ENCODE measurements at places on chromosomes 4 and X.

GRCh38 chr4:175062183-175062592 is 144.0 kb downstream of the ADAM29 start:
- DNase-seq: no peak

- no peak for DNase-seq
Measured at GRCh38 chrX:151384807-151385206, 12.2 kb upstream of the VMA21 start.

DNA sequence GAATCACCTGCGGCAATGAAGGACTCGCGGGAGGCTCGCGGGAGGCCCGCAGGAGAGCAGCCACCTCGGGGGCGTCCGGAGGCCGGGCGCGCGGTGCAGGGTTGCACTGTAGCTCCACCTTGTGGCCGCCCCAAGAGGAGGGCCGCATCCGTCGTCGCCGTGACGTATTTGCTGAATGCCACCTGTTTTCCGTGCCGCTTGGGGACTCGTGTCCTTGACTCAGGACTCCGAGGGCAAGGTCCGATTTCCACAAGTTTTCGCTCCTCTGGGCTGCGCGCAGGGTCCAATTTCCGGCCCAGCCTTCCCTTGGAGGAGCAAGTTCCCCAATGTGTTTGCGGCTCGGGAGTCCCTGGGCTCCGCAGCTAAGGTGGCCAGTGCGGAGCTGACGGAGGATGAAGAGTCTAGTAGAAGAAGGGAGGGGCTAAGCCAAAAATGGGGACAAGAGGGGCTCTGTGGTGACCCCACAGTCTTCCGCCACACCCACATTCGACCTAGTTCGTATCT is 10.7 kb upstream of the DLG3 start:
- peak; percentile 15 for DNase-seq

DNA sequence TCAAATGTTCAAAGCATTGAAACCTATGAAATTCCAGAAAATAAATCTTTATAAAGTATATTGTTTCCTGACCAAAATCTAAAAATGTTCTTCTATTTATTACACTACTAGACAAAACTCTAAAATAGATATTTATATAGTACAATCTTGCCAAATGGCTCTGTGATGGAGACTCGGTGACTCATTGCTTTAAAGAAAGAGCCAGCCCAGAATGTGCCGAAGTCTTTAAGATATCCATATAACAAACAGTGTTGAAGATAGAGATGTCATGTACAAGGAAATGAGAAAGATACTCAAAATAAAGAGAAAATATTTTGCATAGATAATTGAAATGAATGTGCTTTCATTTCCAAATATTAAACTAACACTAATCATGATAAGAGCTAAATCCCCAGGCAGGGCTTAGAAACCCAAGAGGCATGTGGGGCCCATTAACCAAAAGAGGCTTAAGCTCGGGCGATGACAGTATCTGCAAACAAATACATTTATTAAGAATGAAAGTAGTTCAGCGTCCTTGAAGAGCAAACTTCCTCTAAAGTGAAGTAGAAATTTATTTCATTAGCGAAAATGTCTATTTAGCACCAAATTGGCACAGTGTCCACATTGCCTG is 102.1 kb upstream of the FAM9B start:
- DNase-seq: no peak

GRCh38 chr4:182369211-182369610 is 126.0 kb downstream of the TENM3 start:
- DNase-seq: no peak

- no peak for DNase-seq
Measured at GRCh38 chr4:150990993-150991392, 24.1 kb downstream of the LRBA start.

DNA sequence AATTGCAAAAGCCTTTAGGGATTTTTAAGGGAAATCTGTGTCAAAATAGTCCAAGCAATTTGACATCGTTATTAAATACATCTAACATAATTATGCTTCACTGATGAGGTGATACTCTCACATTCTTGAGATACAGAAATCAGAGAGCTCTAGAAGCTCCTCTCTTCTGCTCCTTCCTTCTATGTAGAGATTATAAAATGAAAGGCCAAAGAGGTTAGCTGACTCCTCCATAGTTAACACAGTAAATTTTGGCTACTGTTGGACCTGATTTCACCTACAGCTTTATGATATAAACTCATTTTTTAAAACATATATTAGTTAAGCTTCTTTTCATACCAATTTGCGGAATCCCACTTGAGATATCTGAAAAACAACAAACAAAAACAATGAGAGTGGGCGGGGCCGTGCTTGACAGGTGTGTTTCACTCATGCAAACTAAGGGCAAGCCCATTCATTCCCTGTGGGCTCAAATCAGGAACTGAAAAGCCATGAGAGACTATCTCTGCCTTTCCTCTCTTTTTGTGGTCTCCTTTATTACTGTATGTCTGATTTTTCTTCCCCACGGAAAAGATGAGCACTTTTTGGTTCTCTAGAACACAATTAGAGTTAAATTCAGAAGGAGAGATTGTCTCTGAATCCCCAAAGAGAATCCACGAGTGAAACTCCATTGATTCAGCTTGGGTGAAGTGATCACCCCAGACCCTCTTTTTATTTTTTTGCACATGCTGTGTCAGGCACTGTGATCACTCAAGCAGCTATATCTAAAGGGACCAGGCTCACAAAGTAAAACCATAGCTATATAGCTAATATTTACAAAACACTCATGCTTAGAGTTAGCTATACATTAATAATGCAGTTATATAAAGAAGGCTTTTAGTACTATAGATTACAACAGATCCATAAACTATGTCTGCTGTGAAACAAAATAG is 566.3 kb downstream of the IL15 start:
- DNase-seq: no peak

DNA sequence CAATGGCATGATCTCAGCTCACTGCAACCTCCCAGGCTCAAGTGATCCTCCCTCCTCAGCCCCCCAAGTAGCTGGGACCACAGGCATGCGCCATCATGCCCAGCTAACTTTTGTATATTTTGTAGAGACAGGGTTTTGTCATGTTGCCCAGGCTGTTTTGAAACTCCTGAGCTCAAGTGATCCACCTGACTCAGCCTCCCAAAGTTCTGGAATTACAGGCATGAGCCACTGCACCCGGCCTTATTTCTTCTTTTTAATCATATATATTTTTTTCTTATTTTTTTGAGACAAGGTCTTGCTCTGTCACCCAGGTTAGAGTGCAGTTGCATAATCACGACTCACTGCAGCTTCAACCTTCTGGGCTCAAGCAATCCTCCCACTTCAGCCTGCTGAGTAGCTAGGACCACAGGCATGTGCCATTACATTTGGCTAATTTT is 184.0 kb downstream of the TSPAN5 start:
- no peak for DNase-seq

- DNase-seq: no peak
Measured at GRCh38 chrX:150694738-150695410, 1.7 kb downstream of the MTMR1 start.

- no peak for DNase-seq
Measured at GRCh38 chr4:139553751-139554641, 2.0 kb downstream of the SETD7 start.

GRCh38 chr4:47418147-47418546 is 45.4 kb downstream of the COMMD8 start:
- no peak for DNase-seq

- DNase-seq: no peak
Measured at GRCh38 chrX:94288325-94288724, 614.3 kb downstream of the FAM133A start.

DNA sequence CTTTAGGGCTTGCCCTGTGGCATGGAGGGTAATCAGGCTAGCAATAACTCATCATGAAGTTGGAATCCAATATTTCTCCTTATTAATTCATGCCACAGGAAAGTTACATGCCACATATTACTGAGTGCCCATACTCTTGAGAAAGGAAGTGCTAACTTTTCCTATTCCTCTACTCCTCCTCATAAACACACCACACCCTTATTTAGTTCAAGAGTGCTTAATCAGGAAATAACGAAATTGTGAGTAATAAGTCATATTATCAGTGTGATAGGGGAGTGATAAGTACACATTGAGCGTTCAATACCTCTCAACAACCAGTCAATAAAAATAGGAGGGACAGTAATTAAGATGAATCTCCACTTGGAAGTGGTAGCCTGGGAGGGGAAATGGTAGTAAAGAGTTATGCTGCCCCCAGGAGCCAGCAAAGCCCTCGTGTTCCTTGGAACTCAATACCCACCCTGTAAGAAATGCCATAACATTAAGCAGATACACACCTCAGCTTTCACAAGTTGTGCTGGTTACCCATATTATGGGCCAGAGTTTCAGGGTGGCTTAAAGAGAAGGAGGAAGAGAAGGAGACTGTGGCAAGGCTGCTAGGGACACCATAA is 410.0 kb upstream of the NR3C2 start:
- DNase-seq: no peak

- no peak for DNase-seq
Measured at GRCh38 chr4:5033281-5033841, 14.1 kb upstream of the CYTL1 start.

DNA sequence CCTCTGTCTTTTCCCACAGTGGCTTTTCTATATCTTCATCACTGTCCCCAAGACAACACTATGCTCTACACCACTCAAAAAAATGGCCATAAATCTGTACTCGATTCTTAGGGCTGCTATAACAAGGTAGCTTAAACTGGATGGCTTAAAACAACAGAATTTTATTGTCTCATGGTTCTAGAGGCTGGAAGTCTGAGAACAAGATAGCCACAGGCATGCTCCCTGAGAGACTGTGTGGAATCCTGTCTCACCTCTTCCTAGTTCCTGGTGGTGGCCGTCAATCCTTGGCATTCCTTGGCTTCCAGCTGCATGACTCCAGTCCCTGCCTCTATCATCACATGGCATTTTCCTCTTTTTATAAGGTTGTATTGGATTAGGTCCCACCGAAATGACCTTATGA is 70.7 kb upstream of the DCLK2 start:
- no peak for DNase-seq

- no peak for DNase-seq
Measured at GRCh38 chr4:22071749-22072148, 123.2 kb upstream of the KCNIP4 start.

GRCh38 chr4:126448086-126448845 is 1133.5 kb downstream of the FAT4 start:
- no peak for DNase-seq

GRCh38 chrX:46587158-46587557 is 13.6 kb downstream of the CHST7 start:
- no peak for DNase-seq

GRCh38 chr4:78688366-78688765 is 87.8 kb upstream of the BMP2K start:
- no peak for DNase-seq

DNA sequence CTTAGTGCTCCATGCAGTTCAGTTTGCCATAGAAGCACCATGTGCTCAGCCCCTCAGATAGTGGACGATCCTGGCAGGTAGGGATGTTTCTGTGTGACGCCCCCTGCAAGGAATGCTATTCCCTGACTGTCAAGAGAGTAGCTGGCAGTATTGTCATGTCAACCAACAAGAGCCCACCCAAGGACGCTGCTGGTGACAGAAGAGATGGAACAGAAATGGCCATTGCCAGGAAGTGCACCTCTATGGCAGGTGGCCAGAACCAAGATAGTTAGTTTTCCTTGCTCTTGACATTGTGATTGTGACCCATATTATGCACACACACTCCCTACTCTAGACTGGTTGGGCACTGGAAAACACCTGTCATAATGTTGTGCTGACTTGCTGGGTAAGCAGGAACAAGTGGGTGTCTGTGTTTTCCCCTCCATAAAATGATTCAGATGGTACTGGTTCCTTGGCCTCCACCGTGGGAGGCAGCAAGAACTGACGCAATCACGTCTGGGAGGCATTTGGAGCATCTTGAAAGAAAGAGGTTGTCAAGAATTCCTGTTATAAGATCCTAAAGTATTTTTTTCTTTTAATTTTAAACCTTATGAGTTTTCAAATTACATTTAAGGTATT is 507.9 kb downstream of the MID1IP1 start:
- DNase-seq: no peak

GRCh38 chrX:132482632-132483031 is 6.2 kb downstream of the MBNL3 start:
- no peak for DNase-seq

DNA sequence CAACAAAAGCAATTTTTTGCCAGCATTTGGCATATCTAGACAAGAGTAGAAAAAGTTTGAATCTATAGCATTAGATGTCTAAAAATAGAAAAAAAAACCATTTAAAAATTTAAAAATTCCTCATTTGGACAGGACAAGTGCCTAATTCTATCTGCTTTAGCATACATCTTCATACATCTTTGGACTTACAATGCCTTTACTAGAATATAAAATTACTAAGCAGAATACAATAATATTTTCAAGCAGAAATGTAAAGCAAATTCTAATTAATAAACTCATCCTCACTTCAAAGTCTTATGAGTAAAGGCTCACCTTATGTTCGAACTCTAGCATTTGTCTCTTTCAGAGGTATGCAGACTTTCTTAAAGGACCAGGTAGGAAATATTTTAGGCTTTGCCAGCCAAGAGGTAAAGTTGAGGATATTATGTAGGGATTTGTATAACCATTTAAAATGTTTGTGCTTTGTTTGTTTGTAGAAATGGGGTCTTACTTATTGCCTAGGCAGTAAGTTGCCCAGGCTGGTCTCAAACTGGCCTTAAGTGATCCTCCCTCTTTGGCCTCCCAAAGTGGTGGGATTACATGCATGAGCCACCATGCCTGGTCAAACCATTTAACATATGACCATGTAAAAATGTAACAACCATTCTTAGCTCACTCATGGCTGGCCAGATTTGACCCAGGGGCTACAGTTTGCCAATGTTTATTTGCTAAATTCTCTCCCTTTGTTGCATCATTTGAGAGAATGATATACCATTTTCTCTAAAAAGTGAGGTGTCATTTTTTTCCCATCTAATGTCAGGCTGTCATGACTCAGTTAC is 29.1 kb downstream of the UGDH start:
- DNase-seq: no peak

DNA sequence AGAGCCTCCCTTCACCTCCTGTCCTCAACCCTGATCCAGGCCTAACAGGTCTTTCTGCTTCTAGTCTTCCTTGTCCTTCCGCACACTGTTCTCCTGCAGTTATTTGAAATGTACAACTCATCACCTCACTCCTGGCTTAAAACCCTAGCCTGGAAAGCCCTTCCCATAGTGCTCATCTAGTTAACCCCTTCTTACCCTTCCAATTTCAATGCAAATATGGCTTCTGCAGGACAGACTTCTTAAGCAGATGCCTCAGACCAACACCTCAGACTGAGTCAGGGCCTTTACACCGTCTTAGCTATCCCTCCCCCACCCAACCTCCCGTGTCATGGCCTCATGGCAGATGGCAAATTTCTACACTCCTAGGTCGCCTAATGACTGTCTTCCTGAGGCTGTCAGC is 130.4 kb downstream of the BCOR start:
- no peak for DNase-seq

DNA sequence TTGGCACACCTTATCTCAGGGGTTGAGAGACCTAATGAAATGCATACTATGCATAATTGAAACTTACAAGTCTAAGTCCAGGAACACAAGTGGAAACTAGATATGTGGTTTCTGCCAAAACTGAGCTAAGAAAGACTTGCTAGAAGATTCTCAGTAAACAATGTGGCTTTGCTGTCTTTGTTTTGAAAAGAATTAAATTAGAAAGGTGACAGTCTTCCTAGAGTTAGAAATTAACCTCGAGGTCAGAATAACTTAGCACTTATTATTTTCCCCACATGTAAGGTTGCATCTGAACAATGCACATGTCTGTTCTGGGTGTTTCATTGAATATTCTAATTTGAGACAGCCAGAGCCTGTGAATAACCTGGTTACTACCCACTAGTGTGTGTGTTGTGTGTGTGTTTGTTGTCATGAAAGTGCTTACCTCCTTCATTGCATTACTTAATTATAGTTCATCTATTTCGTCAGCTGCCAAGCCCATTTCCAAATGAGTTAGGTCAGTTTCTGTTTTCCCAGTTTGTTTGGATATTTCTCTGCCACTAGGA is 1.5 kb downstream of the EREG start:
- DNase-seq: no peak
